Testis (tissue), 5 donors: ENCODE measurements at places on chromosomes 5 and 9.

DNA sequence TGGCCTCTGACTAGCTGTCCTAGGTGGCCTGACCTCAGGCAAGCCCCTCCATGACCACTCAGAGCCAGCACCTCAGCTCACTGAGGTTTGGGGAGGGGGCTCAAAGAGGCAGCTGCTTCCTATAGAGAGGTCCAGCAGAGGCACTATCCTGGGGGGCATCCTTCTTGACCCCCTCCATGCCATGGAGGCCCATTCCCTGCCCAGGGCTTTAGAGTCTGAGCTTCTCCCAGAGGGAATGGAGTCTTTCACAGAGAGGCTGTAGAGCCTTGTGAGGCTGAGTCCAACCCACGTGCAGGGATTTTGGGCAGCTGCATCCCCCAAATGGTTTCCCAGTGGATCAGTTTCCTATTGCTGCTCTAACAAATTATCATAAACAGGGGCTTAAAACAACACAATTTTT, 16.9 kb downstream of the IRF1 start:
- no peak for DNase-seq

- no peak for DNase-seq
Measured at GRCh38 chr9:126502417-126503332, 111.1 kb upstream of the LMX1B start.

GRCh38 chr5:109645707-109646192, 44.0 kb upstream of the MAN2A1 start:
- DNase-seq: no peak

DNA sequence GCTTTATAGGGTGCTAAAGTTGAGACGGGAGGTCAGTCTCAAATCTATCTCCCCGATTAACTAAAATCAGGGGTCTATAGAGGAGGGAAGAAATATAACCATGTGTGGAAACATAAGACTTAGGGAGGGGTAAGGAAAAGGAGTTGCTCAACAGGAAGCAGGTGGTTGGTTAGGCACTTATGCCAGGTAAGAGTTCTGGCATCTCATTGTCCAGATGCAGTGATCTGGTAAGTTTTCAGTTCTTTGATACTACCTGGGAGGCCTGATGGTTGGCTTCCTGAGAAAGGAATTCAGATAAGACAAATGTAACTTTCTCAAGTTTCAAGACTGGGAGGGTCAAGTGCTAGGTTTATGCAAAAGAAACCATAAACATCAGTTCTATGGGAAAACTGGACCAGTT, 47.7 kb downstream of the CERT1 start:
- no peak for DNase-seq

GRCh38 chr5:122902263-122902662, 56.9 kb downstream of the SNX24 start:
- DNase-seq: no peak

GRCh38 chr9:89144238-89144637, 34.4 kb downstream of the SHC3 start:
- DNase-seq: no peak

DNA sequence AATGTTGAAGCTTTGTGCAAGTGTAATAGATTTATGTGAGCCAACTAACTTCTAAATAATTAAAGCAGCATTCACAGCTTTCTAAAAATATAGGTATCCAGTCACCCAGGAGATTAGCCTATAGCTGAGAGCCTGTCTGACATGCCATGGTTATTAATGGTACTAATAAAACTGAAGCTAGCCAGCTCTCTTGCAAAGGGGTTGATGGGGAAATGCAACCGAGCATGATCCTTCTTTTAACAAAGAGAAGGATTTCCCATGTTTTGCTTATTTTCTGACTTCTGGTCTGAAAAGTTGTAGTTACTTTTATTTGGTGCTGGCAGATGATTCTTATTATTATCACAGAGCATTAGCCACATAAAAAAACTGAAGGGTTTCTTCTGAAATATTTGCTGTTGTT, 488.7 kb upstream of the CYLC2 start:
- no peak for DNase-seq

DNA sequence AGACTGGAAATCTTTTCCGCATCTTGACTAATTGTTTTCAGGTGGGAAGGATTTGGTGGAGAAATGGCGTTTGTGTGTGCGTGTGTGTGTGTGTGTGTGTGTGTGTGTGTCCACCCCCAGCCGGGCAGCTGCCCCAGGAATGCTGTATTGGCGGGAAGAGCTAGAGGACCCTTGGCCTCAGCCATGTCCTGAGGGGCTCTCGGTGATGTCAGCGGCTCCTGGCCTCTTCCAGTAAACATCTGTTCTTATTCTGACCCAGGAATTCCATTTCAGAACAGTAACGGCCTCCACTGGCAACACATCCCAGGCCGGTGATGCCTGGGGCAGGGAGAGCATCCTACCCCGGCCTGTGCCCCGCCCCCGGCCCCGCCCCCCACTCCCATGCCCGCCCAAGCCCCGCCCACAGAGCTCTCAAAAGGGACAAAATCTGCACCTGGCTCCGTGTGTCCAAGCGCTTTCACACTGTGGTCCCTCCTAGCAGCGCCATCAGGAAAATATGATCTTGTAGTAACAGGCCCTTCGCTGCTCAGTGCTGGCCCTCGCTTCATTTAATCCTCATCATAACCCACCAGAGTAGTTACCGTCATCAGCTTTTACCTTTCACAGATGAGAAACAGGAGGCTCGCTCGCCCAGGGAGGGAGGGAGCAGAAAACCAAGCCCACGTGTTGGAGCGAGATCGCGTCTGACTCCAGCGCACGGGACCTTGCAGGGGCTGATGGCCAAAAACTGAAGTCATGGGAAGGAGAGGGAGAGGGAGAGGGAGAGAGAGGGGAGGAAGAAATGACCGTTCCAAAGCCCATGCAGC, 18.9 kb downstream of the ADAMTS2 start:
- peak; percentile 73 for DNase-seq

DNA sequence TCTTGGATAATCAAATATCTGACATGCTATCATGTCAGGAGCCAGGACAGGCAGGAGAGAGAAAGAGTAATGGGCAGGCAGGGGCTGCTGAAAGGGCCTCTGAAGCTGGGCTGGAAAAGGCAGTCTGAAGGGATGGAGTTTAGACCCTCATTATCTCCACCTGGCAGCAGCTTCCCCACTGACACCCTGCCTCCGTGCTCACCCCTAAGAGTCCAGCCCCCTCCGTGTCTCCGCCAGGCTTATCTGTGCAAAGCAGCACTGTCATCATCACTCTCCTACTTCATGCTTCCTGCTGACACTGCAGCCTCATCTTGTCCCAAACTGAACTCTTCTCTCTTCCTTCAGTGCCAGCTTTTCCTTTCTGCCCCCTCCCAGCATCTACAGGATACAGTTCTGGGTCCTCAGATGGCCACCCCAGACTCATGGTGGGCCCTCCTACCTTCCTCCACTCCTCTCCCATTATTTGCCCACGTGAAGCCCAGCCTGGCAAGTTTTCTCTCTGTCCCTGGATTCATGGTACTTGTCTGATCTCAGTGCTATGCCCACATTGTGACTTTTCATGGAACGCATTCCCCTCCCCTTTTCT, 70.9 kb upstream of the KLF9 start:
- DNase-seq: peak; percentile 37

DNA sequence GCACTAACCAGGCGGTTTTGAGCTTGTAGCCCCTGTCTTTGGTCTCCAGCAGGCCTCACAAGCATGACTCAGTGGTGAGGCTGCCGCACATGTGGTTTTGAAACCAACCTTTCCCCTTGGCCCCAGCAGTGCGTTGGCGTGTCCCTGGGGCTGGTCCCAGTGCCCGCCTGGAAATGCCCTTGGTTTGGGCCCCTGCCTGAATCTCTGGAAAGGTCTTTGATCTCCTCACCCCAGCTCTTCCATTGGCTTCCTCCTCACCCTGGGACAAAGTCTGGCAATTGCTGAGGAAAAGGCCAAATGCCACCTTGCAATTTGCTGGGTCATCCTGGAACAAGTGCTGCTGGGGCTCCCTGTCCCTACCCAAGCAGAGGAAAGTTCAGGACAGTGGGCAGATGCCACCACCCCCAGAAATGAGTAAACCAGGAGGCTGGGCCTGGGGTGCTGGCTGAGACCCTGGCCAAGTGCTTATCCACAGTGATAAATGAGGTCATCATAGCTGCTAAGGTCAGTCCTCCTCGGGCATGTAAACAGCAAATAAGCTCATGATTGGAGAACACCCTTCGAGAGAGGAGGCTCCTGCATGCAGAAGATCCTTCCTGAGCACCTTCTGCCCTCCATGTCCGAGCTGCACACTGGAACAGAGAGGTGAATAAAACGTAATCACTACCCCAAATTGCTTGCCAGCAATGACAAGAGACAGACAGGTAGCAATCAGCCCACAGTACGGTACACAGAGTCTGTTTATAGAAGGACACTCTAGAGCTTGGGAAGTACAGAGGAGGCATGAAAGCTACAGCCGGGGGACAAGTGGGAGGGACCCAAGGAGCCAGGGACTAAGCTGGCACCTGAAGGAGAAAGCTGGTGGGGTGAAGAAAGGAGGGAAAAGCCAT, 98.9 kb upstream of the CPEB4 start:
- no peak for DNase-seq
